ENCODE measurements at places on chromosomes 3 and 15. TPM values are rescaled to one million over a fixed set of nuclear protein-coding genes. Genes with fewer than 3 reads are reported as not detected.
A peak's percentile ranks its signal among the peaks of the same experiment; 100 is the strongest.

- no peak for DNase-seq
Observed at GRCh38 chr3:161598639-161599038, 102.0 kb downstream of the OTOL1 start.

- no peak for DNase-seq
Observed at GRCh38 chr15:86591994-86592735, 512.5 kb downstream of the AGBL1 start.

FOXB1 gene
- 10.8 TPM for total RNA-seq

SLC28A2 gene
- not detected for total RNA-seq

AADACL2 gene
- total RNA-seq: not detected

DNA sequence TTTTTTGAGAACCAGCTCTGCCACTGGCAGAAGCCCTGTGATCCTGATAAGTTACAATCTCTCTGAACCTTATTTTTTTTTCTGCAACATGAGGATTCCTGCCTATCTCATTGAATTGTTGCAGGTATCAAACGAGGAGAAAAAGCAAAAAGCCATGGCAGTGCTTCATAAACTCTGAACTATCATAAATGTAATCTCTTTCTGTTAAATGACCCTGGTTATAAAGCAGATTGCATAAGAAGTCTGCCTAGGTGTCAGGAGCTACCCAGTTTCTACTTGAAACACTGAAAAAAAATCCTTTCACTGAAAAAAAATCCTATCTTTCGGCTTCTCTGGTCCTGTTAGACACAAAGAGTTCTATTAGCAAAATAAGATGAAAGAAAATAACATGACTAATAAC lies 172.7 kb downstream of the FAM43A start:
- DNase-seq: no peak

- DNase-seq: no peak
Observed at GRCh38 chr3:130354430-130354829, 9.0 kb downstream of the COL6A5 start.

DNA sequence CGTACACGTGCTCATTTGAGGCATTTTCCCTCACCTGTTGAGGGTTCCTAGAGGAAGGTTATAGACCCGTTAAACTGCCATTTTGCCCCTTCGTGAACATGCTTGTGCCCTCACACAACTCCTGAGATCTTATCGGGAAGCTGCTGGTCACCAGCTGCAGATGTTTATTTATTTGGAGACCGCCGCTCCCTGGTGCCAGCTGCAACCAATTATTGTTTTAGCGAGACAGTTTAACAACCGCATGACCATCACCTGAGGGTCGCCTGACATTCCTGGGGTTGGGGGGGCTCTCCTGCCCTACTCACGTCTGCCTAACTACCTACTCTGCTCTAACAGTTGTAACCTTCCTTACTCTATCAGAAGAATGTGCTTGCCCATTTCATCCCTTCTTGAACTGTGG lies 292.5 kb downstream of the MCTP2 start:
- DNase-seq: peak; percentile 19

IL1RAP gene
- 5.7 TPM for total RNA-seq

- no peak for DNase-seq
Observed at GRCh38 chr3:51156147-51156546, 228.9 kb upstream of the MANF start.

CADM2 gene
- 21.3 TPM for total RNA-seq

DNA sequence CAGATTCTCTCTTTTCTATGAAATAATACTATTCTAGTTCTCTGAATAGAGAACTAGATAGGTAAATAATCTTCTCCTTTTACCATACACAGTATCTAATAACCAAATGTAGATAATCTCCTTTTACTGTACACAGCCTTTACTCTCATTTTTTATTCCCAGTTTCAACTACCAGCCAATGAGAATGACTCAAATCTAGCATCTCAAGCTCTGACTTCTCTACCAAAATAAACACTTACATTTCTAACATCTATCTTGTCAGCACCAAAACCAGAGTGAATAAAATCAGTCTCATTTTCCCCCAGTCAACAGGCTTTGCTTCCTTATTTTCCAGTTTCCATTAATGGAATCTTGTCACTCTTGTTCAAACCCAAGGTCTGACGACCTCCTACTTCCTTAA lies 36.9 kb downstream of the LRRFIP2 start:
- DNase-seq: no peak

DNA sequence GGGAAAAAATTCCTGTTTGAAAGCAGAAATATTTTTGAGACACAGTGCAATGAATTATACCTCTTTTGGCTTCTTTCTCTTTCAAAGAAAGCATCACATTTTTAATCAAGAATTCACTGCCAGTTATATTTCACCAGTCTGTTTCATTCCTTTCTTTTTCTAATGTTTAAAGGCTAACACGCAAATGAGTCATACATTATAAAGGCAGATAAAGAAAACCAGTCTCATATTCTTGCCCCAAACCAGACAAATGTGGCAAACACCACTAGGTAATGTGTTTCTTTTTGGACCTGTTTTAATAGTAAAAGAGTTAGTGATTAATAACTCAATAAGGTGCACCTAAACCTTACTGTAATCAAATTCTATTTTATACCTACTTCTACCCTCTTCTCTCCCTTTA lies 83.8 kb downstream of the PLOD2 start:
- no peak for DNase-seq

GRCh38 chr3:152835601-152836102 lies 721 bp downstream of the P2RY1 start:
- no peak for DNase-seq

PLD1 gene
- total RNA-seq: 3.6 TPM

- no peak for DNase-seq
Observed at GRCh38 chr3:23588547-23588946, 217.2 kb upstream of the UBE2E1 start.

GRCh38 chr3:63864008-63864964 lies 619 bp downstream of the ATXN7 start:
- peak; percentile 29 for DNase-seq

C3orf22 gene
- not detected for total RNA-seq

DNA sequence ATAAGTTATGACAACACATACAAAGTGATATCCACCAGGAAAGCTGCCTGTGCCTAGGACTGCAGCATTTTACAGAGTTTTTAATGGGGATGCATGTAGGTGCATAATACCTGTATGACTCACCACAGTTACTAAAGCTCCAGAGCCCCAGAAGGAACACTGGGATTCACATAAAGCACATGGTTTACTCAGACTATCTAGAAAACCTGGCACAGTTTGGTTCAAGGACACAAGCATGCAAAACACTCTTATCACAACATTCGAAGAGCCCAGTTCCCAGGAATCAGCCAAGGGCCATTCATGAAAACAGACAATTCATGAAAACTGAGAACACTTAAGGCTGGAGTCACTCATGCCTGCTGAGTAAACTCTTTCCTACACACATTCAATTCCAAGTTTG lies 261.0 kb downstream of the PYDC2 start:
- DNase-seq: no peak

DNA sequence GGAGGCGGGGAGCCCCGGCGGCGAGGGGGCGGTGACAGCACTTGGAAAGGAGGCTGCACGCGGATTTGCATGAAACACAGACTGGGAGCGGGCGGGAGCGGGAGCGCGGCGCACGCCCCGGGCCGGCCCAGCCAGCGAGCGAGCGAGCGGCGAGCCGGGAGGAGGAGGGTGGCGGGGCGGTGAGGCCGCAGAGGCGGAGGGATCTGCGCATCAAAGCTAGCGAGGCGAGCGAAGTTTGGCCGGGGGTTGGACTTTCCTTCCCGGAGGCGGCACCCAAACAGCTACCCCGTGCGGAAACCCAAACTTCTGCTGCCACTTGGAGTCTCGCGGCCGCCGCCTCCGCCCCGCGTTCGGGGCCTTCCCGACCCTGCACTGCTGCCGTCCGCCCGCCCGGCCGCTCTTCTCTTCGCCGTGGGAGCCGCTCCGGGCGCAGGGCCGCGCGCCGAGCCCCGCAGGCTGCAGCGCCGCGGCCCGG lies at the start of gene SMAD3:
SMAD3 (plus strand) TSS at position 72 of the 475 bp plus-strand sequence. CDS start 553 bp downstream, outside the sequence.
- peak; percentile 85 for DNase-seq

DNAJB8 gene
- total RNA-seq: not detected

ATP13A3 gene
- total RNA-seq: 79.1 TPM

DNA sequence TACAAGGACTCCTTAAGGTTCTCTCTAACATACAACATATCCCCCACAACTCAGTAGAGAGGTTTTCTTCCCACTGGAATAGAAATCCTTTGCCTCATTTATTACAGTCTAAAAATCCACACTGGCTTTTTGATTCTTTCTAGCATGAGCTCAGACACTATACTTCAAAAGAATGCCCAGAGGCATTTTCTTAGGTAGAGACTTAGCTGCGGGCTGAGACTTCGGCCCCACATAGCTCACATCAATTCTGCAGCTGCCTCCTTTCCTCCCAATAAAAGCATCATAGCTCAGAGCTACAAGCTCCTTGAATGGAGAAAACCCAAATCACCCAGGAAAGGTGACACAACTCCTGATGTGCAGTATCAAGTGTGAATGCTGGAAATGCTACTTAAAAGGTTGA lies 52.4 kb downstream of the AAGAB start:
- DNase-seq: no peak

DNA sequence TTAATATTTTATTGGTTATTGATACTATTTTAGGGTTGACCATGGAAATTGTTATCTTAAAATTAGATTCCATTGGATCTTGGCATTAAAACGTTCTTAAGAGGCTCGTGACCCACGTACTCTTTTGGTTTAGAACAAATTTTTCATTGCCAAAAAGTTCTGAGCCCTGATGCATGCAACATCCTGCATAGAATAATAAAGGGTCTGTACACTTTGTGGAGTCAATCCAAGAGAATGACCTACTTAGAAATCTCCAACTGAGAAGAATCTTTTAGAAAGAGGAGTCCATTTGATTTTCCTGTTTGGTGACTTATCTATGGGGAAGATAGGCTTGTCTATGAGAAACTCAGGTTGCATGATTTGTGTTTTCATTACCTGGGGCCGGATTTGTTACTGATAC lies 404.2 kb upstream of the RGMA start:
- DNase-seq: no peak

GRCh38 chr3:112967828-112968227 lies 7.1 kb downstream of the CD200R1 start:
- DNase-seq: no peak

DNA sequence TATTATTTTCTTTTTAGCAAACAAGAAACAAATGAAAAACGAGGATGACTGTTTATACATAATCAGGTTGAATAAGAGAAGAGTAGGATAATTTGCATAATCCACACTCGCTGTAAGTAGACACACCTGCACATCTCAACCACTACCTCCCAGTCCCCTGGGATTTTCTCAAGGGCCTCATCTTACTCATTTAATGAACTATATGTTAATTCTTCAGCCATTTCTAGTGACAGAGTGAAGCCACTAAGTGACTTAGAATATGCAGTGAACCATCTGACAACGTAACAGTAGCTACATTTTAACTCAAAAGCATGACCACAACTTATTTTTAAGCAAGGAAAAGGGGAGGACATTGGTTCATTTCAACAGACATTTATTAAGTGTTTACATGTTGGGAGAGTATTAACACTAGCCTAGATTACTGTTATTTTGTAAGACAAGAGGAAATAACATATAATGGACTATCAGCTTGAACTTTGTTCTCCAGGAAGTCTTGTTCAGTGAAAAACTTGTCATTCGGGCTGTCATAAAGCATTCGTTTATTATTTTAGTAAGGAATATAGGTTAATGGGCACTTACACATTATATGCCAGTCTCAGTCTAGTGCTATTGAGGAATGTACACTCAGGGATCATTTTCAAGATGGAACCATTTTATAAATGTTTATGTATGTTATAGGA lies 173.0 kb upstream of the ROBO2 start:
- no peak for DNase-seq

GRCh38 chr3:359672-360071 lies 163.1 kb downstream of the CHL1 start:
- DNase-seq: no peak

RTP1 gene
- 5.6 TPM for total RNA-seq

- no peak for DNase-seq
Observed at GRCh38 chr3:112718516-112718915, 77.6 kb upstream of the CCDC80 start.

GRCh38 chr3:123652342-123652984 lies 67.6 kb upstream of the HACD2 start:
- peak; percentile 89 for DNase-seq

DNA sequence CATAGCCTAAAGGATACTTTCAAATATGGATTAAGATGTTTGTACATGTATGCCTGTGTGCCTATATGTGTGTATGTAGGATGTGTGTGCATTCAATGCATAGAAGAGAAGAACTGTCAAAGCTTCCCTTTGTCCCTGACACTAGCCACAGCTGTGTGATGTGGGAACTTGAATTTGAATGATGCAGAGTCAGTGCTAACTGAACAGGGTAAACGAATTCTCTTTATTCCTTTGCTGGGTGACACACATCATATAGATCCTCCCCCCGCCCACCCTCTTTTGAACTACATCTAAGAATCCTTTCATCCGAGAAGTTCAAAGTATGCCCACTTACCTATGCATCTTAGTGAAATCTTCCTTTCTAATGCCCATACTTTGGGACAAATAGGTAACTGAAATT lies 228.3 kb downstream of the GAP43 start:
- no peak for DNase-seq

DNA sequence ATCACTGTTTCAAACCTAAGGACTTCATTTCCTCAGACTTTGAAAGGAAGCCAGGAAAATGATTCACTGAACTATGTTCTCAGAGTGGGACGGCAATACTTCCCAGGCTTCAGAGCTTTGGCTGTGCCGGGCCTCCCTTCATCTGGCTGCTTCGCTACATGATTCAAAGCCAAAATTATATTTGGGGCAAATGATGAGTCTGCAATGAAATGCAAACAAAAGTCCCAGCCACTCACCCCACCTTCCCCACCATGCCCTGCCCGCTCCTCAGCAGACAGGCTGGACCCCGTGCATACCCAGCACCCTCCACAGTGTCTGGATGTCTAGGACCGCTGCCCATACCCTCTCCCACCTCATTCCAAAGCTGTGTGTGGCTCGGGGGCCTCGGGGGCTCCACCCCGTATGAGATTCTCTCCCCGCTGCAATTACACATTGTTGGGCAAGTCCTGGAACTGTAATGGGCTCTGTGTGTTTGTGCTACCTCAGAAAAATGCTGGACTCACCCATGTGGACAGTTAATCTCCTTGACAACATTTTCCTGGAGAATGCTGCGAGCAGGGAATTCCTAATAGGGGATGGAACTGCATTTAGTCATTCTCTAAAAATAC lies 32.2 kb downstream of the ATP10A start:
- DNase-seq: no peak

- DNase-seq: no peak
Observed at GRCh38 chr3:71784201-71784913, 591 bp downstream of the PROK2 start.

DNA sequence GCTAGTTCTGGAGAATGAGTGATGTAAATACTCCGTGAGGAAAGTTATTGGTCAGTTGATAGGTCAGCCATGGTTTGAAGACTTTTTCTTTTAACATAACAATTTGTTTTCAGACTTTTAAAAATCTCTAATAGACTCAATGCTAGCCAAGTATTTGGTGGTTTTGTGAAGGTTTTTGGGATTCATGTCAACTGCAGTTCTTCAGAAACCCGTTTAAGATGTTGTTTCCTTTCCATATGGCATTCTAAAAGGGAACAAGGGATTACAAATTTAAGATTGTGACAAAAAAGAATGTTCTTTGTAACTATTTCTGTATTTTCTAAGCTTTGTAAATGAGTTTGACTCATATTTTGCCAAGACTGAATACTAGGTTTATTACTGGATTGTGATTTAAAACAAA lies 281.7 kb upstream of the COL8A1 start:
- no peak for DNase-seq
